H1 (cell line): ENCODE measurements at places on chromosomes 2 and 18.

- DNase-seq = no peak
Observed at GRCh38 chr2:36572719-36573059, 25.3 kb downstream of the FEZ2 start.

DNA sequence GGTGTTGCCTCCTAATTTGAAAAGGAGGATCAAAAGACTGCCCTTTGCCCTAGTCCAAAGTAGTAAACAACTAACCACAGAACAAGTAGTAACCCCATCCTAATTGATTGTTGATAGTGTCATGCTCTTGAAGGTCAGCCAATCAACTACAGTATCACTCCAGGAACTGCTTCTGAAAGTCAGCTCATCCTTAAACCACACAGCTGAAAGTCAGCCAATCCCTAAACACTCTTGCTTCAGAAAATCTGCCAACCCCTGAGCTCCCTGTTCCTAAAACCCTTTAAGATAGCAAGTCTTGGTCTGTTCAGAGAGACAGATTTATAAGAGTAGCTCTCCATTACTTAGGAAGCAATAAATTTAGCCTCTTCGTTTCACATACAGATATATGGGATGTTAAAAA, 51.6 kb upstream of the CPO start:
- no peak for DNase-seq

DNA sequence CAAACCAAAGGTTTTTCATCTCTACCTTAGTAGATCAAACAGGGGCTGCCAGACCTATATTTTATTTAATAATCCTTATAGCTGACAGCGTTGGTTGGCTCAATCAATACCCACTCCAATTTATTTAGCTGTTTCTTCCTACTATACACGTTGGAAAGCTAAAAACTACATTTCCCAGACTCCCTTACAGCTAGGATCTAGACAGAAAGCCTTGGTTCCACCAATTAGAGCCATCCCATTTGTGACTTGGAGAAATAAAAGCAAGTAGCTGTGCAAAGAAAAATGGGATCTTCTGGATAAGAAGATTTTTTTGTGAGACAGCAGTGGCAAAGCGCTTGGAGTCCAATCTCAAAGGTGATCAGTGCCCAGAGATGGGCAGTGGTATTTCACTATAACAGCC, 331.3 kb upstream of the MEIS1 start:
- no peak for DNase-seq

DNA sequence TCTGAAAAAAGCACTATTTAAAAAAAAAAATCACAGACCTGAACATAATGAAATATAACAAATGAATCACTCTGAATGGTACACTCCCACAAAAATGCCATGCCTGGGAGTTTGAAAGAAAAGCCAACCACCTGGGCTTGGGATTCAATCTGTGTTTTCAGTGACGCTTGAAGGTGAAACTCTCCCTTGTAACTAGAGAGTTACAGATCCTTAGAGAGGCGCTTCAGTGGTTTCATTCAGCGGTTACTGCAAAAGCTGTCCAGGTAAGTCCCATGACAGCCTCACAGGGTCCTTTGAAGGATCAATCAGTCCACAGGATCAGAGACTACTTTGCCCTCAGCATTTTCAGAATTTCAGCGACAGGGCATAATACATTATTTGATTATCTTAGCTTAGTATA, 627.3 kb downstream of the IRS1 start:
- no peak for DNase-seq

- DNase-seq = no peak
Observed at GRCh38 chr2:208077276-208077675, 47.0 kb downstream of the CRYGD start.

- DNase-seq = no peak
Observed at GRCh38 chr18:39647627-39648534, 2082.3 kb upstream of the CELF4 start.

DNA sequence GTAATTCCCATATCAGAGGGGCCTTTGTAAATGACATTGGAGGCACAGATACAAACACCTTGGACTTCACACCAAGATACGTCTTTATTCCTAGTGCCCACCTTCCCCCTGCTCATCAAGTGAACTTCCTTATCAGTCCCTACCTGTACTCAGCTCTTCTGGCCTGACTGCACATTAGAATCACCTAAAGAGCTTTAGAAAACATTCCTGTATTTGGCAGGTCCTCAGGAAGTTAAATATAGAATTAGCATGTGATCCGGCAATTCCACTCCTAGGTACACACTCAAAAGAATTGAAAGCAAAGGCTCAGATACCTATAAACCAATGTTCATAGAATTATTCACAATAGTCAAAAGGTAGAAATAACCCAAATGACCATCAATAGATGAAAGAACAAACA, 46.6 kb downstream of the ALK start:
- DNase-seq = no peak

- DNase-seq = no peak
Observed at GRCh38 chr18:23279931-23280330, 144.6 kb downstream of the CABLES1 start.

GRCh38 chr18:10488017-10488416, 33.6 kb downstream of the APCDD1 start:
- no peak for DNase-seq
